Body of pancreas (tissue), 4 donors: ENCODE measurements at places on chromosomes 16 and 17. TPM values are rescaled to one million over a fixed set of nuclear protein-coding genes. Genes with fewer than 3 reads are reported as not detected.

Gene TEX14
- total RNA-seq: 0.26 TPM

DNA sequence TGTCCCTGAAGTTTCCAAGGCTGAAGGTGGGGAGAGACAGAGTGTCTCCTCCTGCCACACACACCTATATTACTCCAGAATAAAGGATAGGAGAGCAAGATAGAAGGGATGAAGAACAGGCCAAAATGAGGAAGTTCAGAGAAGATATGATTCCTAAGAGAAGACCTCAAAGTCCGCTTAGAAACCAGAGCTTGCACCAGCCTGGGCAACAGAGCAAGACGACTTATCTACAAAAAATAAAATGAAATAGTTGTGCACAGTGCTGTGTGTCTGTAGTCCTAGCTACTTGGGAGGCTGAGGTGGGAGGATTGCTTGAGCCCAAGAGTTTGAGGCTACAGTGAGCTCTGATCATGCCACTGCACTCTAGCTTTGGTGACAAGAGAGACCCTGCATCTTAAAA, 128.2 kb downstream of the HS3ST3B1 start:
- H3K27ac ChIP-seq: no peak overlapping the region
- H3K36me3 ChIP-seq: no peaks in the 10 kb centered on the region
- no peak for DNase-seq
- no peak overlapping the region for H3K4me3 ChIP-seq
- no peaks in the 10 kb centered on the region for H3K27me3 ChIP-seq

GRCh38 chr16:72877374-72878028, 170.4 kb downstream of the ZFHX3 start:
- H3K27ac ChIP-seq: no peak overlapping the region
- no peaks in the 10 kb centered on the region for H3K36me3 ChIP-seq
- H3K4me1 ChIP-seq: peaks cover 12% of the 10 kb centered on the region
- H3K4me3 ChIP-seq: no peak overlapping the region
- no peaks in the 10 kb centered on the region for H3K27me3 ChIP-seq

- no peak overlapping the region for H3K27ac ChIP-seq
- peaks cover 8% of the 10 kb centered on the region for H3K4me1 ChIP-seq
- no peaks in the 10 kb centered on the region for H3K36me3 ChIP-seq
- H3K4me3 ChIP-seq: no peak overlapping the region
- H3K27me3 ChIP-seq: no peaks in the 10 kb centered on the region
Measured at GRCh38 chr16:28196387-28196987, 15.3 kb downstream of the XPO6 start.

Gene ABCC12
- total RNA-seq: not detected

Gene EZH1
- total RNA-seq: 28.5 TPM

GRCh38 chr16:80710918-80711317, 93.5 kb downstream of the CDYL2 start:
- H3K27me3 ChIP-seq: no peaks in the 10 kb centered on the region
- no peak for DNase-seq
- H3K4me3 ChIP-seq: no peak overlapping the region
- no peaks in the 10 kb centered on the region for H3K36me3 ChIP-seq
- no peak overlapping the region for H3K27ac ChIP-seq

Gene EPN2
- total RNA-seq: 32.7 TPM

Gene BAHCC1
- 14.8 TPM for total RNA-seq

- no peaks in the 10 kb centered on the region for H3K27me3 ChIP-seq
- H3K4me1 ChIP-seq: no peaks in the 10 kb centered on the region
- DNase-seq: no peak
- no peak overlapping the region for H3K27ac ChIP-seq
Measured at GRCh38 chr17:31724026-31724425, 135.0 kb downstream of the COPRS start.

Gene KRT34
- total RNA-seq: not detected

Gene ABCC11
- 0.52 TPM for total RNA-seq

- no peak overlapping the region for H3K4me3 ChIP-seq
- no peak overlapping the region for H3K27ac ChIP-seq
- no peaks in the 10 kb centered on the region for H3K36me3 ChIP-seq
Measured at GRCh38 chr17:12287953-12288352, 267.3 kb downstream of the MAP2K4 start.

DNA sequence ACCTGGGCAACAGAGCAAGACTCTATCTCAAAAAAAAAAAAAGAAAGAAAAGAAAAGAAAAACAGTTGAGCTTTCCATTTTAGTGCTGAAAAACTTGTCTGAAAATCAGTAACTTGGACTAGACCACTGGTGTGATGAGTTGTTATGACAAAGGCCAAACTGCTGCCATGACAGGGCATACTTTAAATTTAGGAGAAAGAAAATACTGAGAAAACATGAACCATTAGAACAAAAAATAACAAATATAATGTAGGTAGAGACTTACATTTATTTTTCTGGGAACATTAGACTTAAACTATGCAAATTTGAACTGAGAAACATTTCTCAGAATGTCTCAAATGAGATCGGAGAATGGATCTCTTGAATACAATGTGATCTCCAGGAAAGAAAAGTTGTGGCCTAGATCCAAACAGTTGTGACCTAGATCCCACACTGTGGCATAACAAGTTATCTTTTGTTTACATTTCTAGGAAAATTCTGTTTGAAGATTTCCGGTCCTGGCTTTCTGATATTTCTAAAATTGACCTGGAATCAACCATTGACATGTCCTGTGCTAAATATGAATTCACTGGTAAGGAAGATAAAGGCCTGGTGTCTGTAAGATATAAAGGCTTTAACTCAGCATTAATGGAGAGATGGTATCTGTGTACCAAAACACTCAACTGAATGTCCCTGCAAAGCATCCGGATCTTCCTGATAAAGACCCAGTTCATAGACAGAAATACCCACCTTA, 10.9 kb downstream of the OGFOD1 start:
- H3K4me1 ChIP-seq: no peaks in the 10 kb centered on the region
- no peaks in the 10 kb centered on the region for H3K27me3 ChIP-seq
- no peak for DNase-seq
- no peak overlapping the region for H3K4me3 ChIP-seq
- no peak overlapping the region for H3K27ac ChIP-seq
- H3K36me3 ChIP-seq: no peaks in the 10 kb centered on the region

GRCh38 chr17:67469208-67469980, 92.3 kb downstream of the PITPNC1 start:
- no peaks in the 10 kb centered on the region for H3K36me3 ChIP-seq
- DNase-seq: no peak
- peak overlapping the region; percentile 39 for H3K27ac ChIP-seq
- no peaks in the 10 kb centered on the region for H3K27me3 ChIP-seq
- no peak overlapping the region for H3K4me3 ChIP-seq

DNA sequence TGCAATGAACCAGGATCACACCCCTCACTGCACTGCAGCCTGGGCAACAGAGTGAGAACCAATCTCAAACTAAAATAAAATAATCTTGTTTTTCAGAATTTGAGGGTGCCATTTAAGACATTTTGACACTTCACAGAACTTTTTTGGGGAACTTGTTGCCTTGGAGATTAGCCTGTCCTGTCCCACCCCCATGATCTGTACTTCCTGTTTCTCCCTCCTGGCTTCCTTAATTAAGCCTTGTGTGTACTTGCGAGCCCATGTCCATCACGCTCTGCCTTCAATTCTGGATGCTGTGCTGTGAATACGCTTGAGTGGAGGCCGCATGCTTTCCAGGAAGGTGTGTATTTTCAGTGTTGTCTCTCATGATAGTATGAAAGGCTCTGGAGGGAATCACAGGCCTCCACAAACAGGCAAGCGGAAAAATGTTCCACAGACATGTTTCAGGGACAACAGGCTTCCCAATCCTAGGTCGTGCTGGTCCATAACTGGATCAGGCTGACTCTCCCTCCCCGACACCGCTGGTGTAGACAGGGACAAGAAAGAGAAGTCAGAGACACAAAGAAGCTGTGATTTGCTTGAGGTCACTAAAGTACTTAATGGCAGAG, 56.9 kb downstream of the NOS2 start:
- DNase-seq: peak; percentile 23
- H3K27ac ChIP-seq: no peak overlapping the region
- H3K4me3 ChIP-seq: no peak overlapping the region
- H3K36me3 ChIP-seq: no peaks in the 10 kb centered on the region
- H3K27me3 ChIP-seq: no peaks in the 10 kb centered on the region
- no peaks in the 10 kb centered on the region for H3K4me1 ChIP-seq

DNA sequence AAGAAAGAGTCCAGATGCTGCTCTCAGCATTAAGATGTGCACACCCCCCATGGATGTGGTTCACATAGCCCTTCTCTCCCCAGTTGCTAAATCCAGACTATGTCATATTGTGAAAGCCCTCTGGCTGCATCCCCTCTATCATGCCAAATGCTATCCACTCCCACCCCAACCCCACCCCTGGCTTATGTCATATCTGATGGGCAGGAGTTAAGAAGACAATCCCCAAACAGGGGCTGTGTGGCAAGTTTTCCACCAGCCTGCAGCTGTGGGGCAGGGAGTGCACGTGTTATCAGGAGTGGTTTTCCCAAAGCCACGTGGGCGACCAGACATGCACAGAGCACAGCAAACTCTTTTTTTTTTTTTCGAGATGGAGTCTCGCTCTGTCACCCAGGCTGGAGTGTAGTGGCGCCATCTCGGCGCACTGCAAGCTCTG, 10.0 kb downstream of the FAM117A start:
- DNase-seq: peak; percentile 87
- no peaks in the 10 kb centered on the region for H3K27me3 ChIP-seq
- H3K36me3 ChIP-seq: no peaks in the 10 kb centered on the region
- peaks cover 17% of the 10 kb centered on the region for H3K4me1 ChIP-seq

- H3K36me3 ChIP-seq: no peaks in the 10 kb centered on the region
- no peaks in the 10 kb centered on the region for H3K27me3 ChIP-seq
- no peak overlapping the region for H3K4me3 ChIP-seq
- no peak overlapping the region for H3K27ac ChIP-seq
- H3K4me1 ChIP-seq: no peaks in the 10 kb centered on the region
- no peak for DNase-seq
Measured at GRCh38 chr16:52690468-52690867, 143.5 kb upstream of the TOX3 start.

DNA sequence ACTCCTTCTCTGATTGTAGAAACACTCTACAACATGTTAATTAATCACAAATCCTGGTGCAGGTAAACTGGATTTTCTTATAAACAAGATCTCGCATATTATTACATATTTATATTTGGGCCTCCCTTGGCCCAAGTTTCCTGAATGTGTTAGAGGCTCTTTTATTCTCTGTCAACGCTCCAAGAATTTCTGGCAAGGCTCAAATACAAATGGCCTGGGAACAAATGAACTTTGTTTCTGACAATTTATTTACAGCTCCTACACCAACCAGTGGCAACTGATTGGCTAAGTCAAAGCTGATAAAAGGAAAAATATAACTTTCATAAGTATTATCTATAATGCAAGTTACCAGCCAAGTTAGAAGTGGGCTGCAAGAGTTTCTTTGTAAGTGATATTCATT, 64.9 kb upstream of the CORO6 start:
- no peaks in the 10 kb centered on the region for H3K4me1 ChIP-seq
- no peak overlapping the region for H3K4me3 ChIP-seq
- peak overlapping the region; percentile 14 for H3K27ac ChIP-seq
- no peaks in the 10 kb centered on the region for H3K36me3 ChIP-seq
- no peaks in the 10 kb centered on the region for H3K27me3 ChIP-seq
- DNase-seq: no peak

Gene C1QL1
- 2.9 TPM for total RNA-seq

DNA sequence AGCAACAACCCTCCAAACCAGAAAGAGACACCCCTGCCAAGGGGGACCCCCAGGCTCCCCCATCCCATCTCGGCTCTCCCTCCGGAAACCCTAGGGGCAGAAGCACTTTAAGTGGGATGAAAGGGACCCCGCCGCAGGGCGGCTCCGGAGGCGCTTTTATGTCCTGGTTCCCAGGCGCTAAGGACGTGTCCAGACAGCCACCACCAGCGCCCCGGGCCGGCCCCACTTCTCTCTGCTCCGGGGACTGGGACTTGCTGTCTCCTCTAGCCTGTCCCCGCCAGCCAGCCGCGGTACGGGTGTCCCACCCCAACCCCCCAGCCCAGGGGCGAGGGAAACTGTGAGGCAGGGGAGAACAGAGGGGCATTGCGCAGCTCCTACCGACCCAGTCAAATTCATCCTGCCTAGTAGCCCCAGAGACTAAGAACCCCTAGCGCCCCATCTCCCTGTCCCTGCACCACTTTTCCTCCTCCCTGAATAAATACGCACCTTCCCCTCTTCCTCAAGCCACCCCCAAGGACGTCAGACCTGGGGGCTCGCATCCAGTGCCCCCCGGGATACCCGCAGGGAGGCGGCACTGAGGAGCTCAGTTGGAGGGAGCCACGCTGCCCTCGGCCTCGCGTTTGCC, 4.1 kb downstream of the SP6 start:
- no peak overlapping the region for H3K27ac ChIP-seq
- no peak for DNase-seq
- H3K36me3 ChIP-seq: no peaks in the 10 kb centered on the region

DNA sequence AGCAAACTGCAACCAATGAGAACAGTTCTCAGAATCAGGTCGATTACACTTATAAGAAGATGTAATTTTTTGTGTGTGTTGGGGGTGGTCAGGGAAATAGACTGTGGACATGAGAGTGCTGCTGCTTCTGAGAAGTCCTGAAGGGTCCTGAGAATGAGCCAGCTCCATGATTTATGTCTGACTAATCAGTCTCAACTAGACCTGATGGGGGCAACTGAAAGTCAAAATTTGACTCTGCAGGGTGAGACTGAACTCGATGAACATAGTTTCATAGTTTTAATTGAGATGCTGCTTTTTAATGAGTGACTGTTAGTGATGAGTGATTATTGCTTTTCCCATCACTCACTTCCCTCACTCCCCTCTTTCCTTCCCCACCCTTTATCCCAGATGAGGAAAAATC, 37.3 kb downstream of the SMARCE1 start:
- no peak for DNase-seq
- no peaks in the 10 kb centered on the region for H3K36me3 ChIP-seq
- no peaks in the 10 kb centered on the region for H3K4me1 ChIP-seq
- H3K27ac ChIP-seq: no peak overlapping the region
- no peaks in the 10 kb centered on the region for H3K27me3 ChIP-seq

GRCh38 chr17:35255316-35255715, 12.4 kb downstream of the SLFN5 start:
- peak overlapping the region; percentile 77 for H3K27ac ChIP-seq
- no peak for DNase-seq
- H3K4me3 ChIP-seq: no peak overlapping the region
- H3K36me3 ChIP-seq: no peaks in the 10 kb centered on the region
- peaks cover 43% of the 10 kb centered on the region for H3K4me1 ChIP-seq
- no peaks in the 10 kb centered on the region for H3K27me3 ChIP-seq

- peak overlapping the region; percentile 50 for H3K27ac ChIP-seq
- no peak overlapping the region for H3K4me3 ChIP-seq
- H3K36me3 ChIP-seq: peaks cover 6% of the 10 kb centered on the region
- H3K4me1 ChIP-seq: peaks cover 27% of the 10 kb centered on the region
- DNase-seq: no peak
Measured at GRCh38 chr16:3519581-3519980, 18.8 kb downstream of the CLUAP1 start.

- H3K27ac ChIP-seq: peak overlapping the region; percentile 99
- peaks cover 32% of the 10 kb centered on the region for H3K36me3 ChIP-seq
- no peaks in the 10 kb centered on the region for H3K27me3 ChIP-seq
- peaks cover 55% of the 10 kb centered on the region for H3K4me1 ChIP-seq
Measured at GRCh38 chr16:68233835-68234187, 2.1 kb downstream of the ESRP2 start.
